ENCODE measurements at places on chromosomes 2 and 18.

DNA sequence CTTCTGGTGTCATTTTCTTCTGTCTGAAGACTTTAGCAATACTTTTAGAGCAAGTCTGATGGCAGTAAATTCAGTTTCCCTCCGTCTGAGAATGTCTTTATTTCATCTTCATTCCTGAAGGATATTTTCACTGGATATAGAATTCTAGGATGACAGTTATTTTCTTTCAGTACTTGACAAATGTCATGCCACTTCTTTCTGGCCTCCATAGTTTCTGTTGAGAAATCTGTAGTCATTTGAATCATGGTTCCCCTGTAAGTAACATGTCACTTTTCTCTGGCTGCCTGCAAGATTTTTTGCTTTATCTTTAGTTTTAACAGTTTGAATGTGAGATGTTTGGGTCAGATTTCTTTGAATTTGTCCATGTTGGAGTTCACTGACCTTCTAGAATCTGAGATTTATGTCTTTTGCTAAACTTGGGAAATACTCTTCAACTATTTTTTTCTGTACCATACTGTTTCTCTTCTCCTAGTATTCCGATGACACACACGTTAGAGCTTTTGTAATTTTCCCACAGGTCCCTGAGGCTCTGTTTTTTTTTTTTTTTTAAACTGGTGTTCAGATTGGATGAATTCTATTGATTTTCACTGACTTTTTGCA is 30.2 kb downstream of the RMND5A start:
- H3K27ac ChIP-seq, result no peak overlapping the region
- H3K36me3 ChIP-seq, result no peaks in the 10 kb centered on the region
- H3K4me3 ChIP-seq, result no peak overlapping the region
- H3K27me3 ChIP-seq, result no peaks in the 10 kb centered on the region
- H3K4me1 ChIP-seq, result no peaks in the 10 kb centered on the region

GRCh38 chr2:45047301-45047700 is 38.0 kb upstream of the SIX2 start:
- H3K4me3 ChIP-seq, result no peak overlapping the region
- no peak for DNase-seq
- no peaks in the 10 kb centered on the region for H3K36me3 ChIP-seq
- H3K27me3 ChIP-seq, result no peaks in the 10 kb centered on the region
- H3K4me1 ChIP-seq, result no peaks in the 10 kb centered on the region

GRCh38 chr2:184444623-184445223 is 153.6 kb upstream of the ZNF804A start:
- H3K4me1 ChIP-seq, result no peaks in the 10 kb centered on the region
- H3K27ac ChIP-seq, result no peak overlapping the region
- H3K36me3 ChIP-seq, result no peaks in the 10 kb centered on the region
- DNase-seq, result no peak
- H3K4me3 ChIP-seq, result no peak overlapping the region
- no peaks in the 10 kb centered on the region for H3K27me3 ChIP-seq

- no peaks in the 10 kb centered on the region for H3K4me1 ChIP-seq
- H3K27me3 ChIP-seq, result no peaks in the 10 kb centered on the region
- no peak overlapping the region for H3K4me3 ChIP-seq
- no peak for DNase-seq
- H3K36me3 ChIP-seq, result peaks cover 5% of the 10 kb centered on the region
- H3K27ac ChIP-seq, result no peak overlapping the region
Observed at GRCh38 chr2:128270672-128271596, 47.7 kb downstream of the HS6ST1 start.

GRCh38 chr2:237874585-237875161 is 15.2 kb downstream of the RAMP1 start:
- H3K36me3 ChIP-seq, result peaks cover 11% of the 10 kb centered on the region
- no peak overlapping the region for H3K4me3 ChIP-seq
- no peak overlapping the region for H3K27ac ChIP-seq
- no peak for DNase-seq
- no peaks in the 10 kb centered on the region for H3K27me3 ChIP-seq

DNA sequence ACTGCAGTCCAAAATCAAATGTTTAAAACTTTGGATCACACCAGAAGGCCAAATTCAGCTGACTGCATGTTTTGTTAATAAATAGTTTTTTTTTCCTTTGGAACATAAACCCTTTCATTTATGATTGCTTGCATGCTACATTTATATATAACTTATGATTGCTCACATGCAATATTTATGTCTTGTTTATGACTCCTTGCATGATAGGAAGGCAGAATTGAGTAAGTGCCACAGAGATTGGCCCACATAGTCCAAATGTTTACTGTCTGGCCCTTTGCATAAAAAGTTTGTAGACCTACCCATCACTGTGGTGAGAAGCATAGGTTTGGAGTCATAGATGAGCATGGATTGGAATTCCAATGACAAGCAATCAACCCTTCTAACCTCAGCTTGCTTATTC is 30.8 kb downstream of the WDFY1 start:
- H3K27ac ChIP-seq, result no peak overlapping the region
- H3K4me3 ChIP-seq, result no peak overlapping the region
- no peak for DNase-seq
- peaks cover 4% of the 10 kb centered on the region for H3K36me3 ChIP-seq
- peaks cover 5% of the 10 kb centered on the region for H3K4me1 ChIP-seq

- H3K4me1 ChIP-seq, result peaks cover 6% of the 10 kb centered on the region
- no peak overlapping the region for H3K4me3 ChIP-seq
- no peaks in the 10 kb centered on the region for H3K36me3 ChIP-seq
- no peak for DNase-seq
Observed at GRCh38 chr2:102060047-102060446, 68.3 kb downstream of the IL1R2 start.

DNA sequence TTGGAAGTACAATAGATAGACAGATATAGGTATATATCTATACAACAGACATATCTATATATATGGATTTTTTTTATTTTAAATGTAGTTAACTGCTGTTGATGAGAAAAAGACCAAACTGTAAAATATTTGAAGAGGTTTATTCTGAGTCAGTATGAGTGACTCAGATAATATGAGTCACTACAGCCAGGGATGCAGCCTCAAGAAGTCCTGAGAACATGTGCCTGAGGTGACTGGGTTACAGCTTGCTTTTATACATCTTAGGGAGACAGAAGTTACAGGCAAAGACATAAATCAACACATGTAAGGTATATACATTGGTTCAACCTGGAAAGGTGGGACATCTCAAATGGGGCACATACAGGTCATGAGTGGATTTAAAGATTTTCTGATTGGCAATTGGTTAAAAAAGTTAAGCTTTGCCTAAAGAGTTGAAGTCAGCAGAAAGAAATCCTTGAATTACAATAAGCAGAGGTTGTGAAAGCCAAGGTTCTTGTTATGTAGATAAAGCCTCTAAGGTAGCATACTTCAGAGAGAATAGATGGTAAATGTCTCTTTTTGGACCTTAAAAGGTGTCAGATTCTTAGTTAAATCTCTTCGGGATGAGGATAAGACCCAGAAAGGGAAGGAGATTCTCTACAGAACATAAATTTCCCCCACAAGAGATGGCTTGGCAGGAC is 149.9 kb downstream of the RBM43 start:
- H3K4me1 ChIP-seq, result no peaks in the 10 kb centered on the region
- H3K4me3 ChIP-seq, result no peak overlapping the region
- no peaks in the 10 kb centered on the region for H3K36me3 ChIP-seq
- no peak for DNase-seq
- H3K27ac ChIP-seq, result no peak overlapping the region

GRCh38 chr2:173431191-173431590 is 76.5 kb downstream of the CDCA7 start:
- no peak overlapping the region for H3K27ac ChIP-seq
- H3K4me3 ChIP-seq, result no peak overlapping the region
- H3K36me3 ChIP-seq, result no peaks in the 10 kb centered on the region
- DNase-seq, result no peak

- DNase-seq, result no peak
- H3K27me3 ChIP-seq, result no peaks in the 10 kb centered on the region
- no peak overlapping the region for H3K27ac ChIP-seq
- H3K4me3 ChIP-seq, result no peak overlapping the region
- no peaks in the 10 kb centered on the region for H3K36me3 ChIP-seq
- no peaks in the 10 kb centered on the region for H3K4me1 ChIP-seq
Observed at GRCh38 chr18:42675810-42676209, 439.7 kb downstream of the RIT2 start.

- H3K4me1 ChIP-seq, result peaks cover 7% of the 10 kb centered on the region
- H3K27me3 ChIP-seq, result no peaks in the 10 kb centered on the region
- no peaks in the 10 kb centered on the region for H3K36me3 ChIP-seq
Observed at GRCh38 chr2:99066075-99066958, 75.2 kb upstream of the C2orf15 start.

- no peaks in the 10 kb centered on the region for H3K36me3 ChIP-seq
- H3K27ac ChIP-seq, result no peak overlapping the region
- no peak overlapping the region for H3K4me3 ChIP-seq
- DNase-seq, result no peak
- no peaks in the 10 kb centered on the region for H3K4me1 ChIP-seq
Observed at GRCh38 chr18:37487400-37487867, 78.2 kb downstream of the CELF4 start.

- no peak for DNase-seq
- H3K36me3 ChIP-seq, result peaks cover 5% of the 10 kb centered on the region
- no peaks in the 10 kb centered on the region for H3K4me1 ChIP-seq
- H3K27me3 ChIP-seq, result no peaks in the 10 kb centered on the region
- H3K27ac ChIP-seq, result no peak overlapping the region
Observed at GRCh38 chr2:182980115-182980514, 58.1 kb downstream of the NCKAP1 start.

GRCh38 chr2:26216587-26216986 is 27.8 kb downstream of the HADHA start:
- no peak for DNase-seq
- no peaks in the 10 kb centered on the region for H3K27me3 ChIP-seq
- no peak overlapping the region for H3K4me3 ChIP-seq
- peaks cover 9% of the 10 kb centered on the region for H3K36me3 ChIP-seq
- no peaks in the 10 kb centered on the region for H3K4me1 ChIP-seq
- no peak overlapping the region for H3K27ac ChIP-seq

DNA sequence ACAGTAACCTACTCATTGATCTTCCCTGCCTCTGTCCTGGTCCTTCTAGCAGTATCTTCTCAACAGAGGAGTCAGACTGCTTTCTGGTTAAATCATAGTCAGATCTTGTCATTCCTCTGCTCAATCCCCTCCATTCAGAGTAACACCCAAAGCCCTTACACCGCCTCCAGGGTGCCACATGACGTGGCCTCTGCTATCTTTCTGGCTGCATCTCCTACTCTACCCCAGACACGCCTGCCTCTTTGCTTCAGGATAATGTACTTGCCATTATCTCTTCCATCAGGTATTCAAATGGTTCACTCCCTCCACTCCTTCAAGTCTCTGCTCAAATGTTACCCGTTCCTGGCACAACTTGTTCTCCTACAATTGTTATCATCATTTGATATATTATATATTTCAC is 36.3 kb upstream of the ACVR2A start:
- H3K4me3 ChIP-seq, result no peak overlapping the region
- DNase-seq, result no peak
- no peak overlapping the region for H3K27ac ChIP-seq
- H3K36me3 ChIP-seq, result no peaks in the 10 kb centered on the region
- no peaks in the 10 kb centered on the region for H3K4me1 ChIP-seq

GRCh38 chr2:101023327-101024107 is 21.4 kb downstream of the RPL31 start:
- H3K4me1 ChIP-seq, result no peaks in the 10 kb centered on the region
- H3K4me3 ChIP-seq, result no peak overlapping the region
- DNase-seq, result no peak
- no peaks in the 10 kb centered on the region for H3K27me3 ChIP-seq
- H3K36me3 ChIP-seq, result peaks cover 3% of the 10 kb centered on the region

DNA sequence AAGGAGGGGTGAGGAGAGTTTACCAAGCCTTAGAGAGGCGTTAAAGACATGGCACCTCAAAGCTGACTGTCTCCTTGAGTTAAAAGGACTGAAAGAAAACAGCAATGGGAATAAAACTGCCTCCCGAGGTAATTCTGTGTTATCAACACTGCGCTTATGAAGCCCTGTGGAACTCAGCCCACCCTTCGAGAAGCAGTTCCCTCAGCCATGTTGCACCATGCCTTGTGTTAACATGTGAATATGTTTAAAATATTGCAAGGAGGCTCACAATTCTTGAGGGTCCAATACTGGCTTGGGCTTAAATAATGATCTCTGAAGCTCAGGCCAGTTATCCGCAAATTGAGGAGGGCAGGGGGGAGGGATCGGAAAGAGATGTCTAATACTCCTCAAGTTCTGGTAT is 14.7 kb downstream of the KLF7 start:
- no peak overlapping the region for H3K27ac ChIP-seq
- no peak overlapping the region for H3K4me3 ChIP-seq
- no peaks in the 10 kb centered on the region for H3K4me1 ChIP-seq
- H3K36me3 ChIP-seq, result no peaks in the 10 kb centered on the region
- DNase-seq, result no peak
- H3K27me3 ChIP-seq, result no peaks in the 10 kb centered on the region

DNA sequence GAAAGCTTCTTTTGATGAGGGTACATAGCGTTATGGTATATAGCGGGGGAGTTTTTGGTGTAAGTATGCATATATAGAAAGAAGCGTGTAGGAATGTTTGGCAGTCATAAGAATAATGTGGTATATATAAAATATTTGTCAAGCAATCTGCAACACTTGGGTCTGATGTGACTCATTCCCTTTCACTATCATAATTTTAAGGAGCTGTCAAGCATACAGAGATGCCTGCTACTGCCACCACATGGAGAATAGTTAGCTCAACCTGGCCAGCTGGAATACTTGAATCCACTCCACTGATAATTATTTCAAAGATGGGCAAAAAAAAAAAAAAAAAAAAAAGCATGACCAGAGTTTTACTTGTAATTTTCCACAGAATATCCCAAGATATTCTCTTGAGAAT is 559.8 kb upstream of the REG3G start:
- H3K4me3 ChIP-seq, result no peak overlapping the region
- no peaks in the 10 kb centered on the region for H3K4me1 ChIP-seq
- DNase-seq, result no peak
- no peaks in the 10 kb centered on the region for H3K27me3 ChIP-seq
- H3K27ac ChIP-seq, result no peak overlapping the region

GRCh38 chr2:3491306-3491705 is 28.0 kb downstream of the ADI1 start:
- H3K4me1 ChIP-seq, result peaks cover 4% of the 10 kb centered on the region
- no peak overlapping the region for H3K27ac ChIP-seq
- H3K4me3 ChIP-seq, result no peak overlapping the region
- no peaks in the 10 kb centered on the region for H3K27me3 ChIP-seq
- DNase-seq, result no peak

GRCh38 chr2:37887286-37887685 is 37.8 kb upstream of the RMDN2 start:
- H3K27ac ChIP-seq, result no peak overlapping the region
- no peak for DNase-seq
- no peak overlapping the region for H3K4me3 ChIP-seq
